RWPE2 (cell line): ENCODE measurements at places on chromosomes 7 and 10.

DNA sequence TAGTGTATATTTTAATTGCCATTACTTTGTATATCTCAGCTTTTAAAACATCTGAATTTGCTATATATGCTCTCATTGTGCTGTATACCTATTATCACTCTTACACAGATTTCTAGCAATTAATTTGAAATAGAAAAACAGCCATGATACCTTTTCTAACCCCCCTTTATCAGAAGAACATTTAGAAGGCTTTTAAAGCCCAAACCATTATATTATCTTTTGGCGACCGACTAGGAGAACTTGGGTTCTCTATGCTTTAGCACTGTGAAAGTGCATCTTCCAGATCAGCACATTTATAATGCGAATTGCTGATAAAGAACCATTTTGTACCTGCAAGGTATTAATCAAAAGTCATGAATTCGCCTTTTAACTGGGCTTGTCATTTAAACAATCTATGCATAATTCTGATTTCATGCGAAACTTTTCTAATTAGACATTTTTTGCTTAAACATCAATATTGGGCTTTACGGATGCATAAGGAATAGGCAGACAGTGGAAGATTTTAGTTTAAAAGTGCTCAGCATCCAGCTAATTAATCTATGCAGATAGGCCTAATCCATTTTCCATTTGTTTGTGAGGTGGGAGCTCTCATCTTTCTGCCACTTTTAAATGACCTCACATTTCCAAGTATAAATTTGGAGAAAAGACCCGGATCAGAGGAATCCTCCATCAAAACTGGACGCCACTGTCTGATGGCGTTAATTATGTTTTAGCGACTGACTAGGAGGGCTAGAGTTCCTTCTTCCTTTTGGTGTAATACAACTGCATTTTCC, 1.2 kb upstream of the MLLT10 start:
- DNase-seq, result no peak

DNA sequence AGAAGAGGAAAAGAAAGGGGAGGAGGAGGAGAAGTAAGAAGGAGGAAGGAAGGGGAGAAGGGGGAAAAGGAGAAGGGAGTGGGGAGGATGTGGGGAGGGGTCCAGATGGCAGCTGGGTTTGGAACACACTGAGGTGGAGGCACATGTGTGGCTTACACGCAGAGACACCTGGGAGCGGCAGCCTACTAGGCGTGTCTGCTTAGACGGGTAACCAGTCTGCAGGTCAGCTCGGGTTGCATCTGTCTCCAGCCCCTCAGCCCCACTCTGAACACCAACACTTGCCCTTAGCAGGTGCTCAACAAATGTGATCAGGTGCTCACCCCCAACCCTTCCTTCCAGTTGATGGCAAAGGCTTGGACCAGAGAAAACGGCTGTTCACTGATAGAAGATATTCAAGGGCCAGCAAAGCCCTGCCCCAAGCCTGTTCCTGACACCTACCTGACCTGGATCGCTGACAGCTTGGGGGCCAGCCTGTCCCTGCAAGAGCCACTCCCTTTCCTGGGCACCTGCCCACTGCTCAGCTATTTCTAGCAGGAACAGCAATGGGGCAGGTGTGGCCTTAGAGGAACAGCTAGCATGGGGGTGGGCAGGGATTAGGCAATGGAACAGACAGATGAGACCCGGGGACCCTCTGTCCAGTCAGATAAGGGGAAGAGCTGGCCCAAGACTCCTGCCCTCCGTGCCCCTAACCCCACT, 70.5 kb downstream of the SH3PXD2A start:
- DNase-seq, result no peak

DNA sequence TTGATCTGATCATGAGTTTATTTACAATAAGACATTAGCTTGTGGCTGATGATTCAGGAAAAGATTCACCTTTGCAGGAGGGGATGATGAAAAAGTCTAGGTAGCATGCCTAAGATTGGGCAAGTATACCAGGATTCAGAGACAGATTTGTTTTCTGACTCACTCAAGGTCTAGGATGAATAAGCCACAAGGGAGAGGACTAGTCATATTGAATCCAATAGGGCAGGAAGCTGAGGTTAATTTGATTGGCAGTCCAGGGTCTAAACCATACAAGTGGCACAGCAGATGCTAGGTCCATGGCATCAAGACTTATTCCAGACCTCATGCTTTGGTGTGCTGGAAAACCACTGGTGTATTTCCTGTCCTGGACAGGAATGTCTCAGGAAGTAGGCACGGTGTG, 1133.4 kb downstream of the XPNPEP1 start:
- DNase-seq, result peak; percentile 34

DNA sequence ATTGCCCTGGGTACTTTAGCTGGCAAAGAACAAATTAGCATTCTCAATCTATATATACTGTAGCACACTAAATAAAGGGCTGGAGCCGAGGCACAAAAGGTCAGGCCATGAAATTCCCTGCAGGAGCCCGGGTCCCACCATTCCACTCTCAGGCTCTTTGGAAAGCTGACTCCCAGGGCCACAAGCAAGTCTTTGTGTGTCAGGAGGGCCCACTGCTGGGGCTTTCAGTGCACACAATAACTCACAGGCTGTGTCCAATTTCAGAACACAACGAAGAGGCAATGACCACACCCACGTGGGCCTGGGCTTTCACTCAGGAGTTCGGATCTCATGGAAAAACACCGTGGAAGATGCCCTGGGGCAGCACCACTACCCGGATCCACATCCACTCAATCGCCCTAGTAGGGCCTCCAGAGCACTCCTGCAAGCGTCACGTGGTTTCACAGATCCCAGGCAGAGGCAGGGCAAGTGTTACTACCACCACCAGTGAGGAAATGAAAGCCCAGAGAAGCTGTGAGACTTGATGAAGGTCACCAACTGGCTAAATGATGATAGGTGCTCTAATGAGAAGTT, 60.3 kb downstream of the COBL start:
- DNase-seq, result no peak

GRCh38 chr7:22601812-22602565, 102.0 kb upstream of the STEAP1B start:
- DNase-seq, result no peak

GRCh38 chr10:4066581-4067390, 281.8 kb upstream of the KLF6 start:
- DNase-seq, result no peak

DNA sequence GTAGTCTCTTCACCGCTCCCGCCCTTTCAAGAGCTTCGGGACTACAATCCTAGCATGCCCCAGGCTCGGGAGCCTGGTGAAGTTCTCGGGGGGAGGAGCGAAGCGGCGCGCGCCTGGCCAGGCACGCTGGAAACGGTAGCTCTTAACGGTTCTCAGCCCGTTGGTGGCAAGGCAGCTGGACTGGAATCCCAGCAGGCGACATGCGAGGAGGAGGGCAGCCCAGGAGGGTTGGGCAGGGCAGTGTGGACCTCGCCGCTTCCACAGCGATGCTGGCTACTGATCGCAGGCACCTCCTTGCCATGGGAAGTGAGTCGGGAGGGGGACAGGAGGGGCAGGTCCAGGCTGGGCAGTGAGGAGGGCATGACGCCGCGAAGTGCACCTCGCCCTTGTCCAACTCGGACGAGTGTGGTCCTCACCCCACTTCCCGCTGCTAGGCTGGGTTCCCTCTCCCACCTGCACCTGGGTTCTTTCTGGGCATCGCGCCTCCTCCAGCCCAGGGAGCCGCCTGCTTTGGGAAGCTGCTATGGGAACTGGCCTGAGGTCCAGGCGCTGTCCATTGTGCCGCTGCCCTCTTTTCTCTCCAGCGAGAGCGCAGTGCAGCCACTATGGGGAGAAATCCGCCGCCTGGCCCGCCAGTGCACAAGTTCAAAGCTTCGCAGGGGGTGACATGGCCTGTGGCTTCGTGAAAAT, 367.8 kb upstream of the NUPR2 start:
- DNase-seq, result no peak

DNA sequence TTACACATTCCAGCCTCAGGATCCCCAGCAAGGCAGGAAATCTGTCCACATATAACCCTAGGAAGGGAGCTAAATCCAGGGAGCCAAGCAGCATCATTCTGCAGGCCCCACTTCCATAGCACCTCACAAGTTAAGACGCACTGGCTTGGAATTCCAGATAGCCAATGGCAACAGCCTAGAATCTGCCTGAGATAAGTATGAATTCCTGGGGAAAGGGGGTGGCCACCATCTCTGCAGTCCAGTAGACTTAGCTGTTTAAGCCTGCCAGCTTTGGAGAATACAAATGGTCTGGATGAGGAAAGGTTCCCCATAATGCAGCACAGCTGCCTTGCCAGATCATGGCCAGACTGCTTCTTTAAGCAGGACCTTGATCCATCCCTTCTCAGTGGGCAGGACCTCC, 179.4 kb upstream of the PRSS1 start:
- DNase-seq, result no peak

GRCh38 chr10:76086761-76087639, 655.6 kb downstream of the LRMDA start:
- DNase-seq, result no peak

DNA sequence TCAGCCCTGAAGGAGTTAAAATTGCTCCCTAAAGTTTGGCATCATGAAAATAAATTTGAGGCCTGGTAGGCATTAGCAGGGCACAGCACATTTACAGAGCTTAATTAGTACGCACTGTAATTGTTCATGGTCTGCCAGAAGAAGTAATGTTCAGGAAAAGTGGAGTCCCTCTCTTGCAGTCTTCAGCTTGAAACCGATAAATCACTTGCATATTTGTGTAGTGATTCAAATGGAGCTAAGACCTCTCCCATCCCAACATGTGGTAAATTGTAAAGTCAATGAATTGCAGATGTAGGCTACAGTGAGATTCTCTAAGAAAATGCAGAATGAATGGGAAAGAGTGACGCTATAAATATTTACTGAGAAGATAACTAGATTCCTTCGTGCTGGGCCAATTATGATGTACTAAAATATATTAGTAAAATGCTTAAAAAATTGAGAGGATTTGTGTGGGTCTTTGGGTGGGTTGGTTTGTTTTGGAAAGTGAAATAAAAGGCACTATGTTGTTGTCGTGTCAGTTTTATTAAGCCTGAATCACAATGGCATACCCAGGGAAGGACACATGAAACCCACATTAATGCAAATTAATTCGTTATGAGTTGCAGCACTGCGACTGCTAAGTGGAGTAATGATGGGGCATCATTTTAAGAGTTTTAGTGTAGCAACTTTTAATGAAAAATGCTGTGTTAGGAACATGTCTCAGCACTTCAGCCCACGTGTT, 8.4 kb downstream of the TCF7L2 start:
- no peak for DNase-seq

DNA sequence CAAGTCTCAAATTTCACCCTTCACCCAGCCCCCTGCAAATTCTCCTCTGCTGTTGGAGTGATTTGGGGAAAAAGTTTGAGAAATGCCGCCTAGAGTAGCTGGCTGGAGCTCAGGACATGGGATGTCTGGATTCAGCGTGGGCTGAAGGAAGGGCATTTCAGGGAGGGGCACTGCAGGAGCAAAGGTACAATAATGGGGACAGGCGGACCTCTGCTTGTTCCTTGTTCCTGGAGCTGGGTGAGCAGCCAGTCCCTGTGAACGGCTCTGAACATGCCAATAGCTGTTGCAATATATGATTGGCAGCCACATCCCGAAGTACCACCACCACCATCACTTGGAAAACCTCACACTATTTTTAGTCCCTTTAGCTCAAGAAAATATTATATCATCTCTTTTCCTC, 23.4 kb downstream of the ADRA2A start:
- DNase-seq, result no peak

DNA sequence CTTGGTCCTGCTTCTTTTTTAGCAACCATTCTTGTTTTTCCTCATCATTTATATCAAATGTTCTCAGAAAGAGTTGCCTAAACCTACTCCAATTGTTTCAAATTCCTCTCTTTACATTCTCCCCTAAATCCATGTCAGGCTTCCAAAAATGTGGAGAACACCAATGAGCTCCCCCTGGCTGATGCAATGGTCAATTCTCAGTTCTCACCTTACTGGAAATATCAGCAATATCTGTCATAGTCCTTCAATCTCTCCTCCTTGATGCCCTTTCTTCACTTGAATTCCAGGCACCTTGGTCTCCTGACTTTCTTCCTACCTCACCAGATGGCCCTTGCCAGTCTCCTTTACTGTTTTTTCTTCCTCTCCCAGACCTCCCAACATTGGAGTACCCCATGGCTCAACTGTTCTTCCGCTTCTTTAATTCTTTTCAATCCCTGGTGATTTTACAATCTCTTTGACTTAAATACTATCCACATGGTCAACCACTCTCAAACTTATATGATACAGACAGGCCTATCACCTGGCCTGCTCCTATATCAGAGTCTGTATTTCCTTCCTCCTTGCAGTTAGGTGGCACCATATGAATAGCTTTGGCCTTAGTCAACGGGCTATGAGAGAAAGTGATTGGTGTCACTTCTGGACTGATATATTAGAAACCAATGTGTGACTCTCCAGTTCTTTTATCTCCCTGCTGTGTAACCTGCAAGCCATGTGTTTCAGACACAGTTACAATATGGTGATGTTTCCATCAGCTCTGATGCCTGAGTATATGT, 47.4 kb upstream of the CAV2 start:
- DNase-seq, result no peak

DNA sequence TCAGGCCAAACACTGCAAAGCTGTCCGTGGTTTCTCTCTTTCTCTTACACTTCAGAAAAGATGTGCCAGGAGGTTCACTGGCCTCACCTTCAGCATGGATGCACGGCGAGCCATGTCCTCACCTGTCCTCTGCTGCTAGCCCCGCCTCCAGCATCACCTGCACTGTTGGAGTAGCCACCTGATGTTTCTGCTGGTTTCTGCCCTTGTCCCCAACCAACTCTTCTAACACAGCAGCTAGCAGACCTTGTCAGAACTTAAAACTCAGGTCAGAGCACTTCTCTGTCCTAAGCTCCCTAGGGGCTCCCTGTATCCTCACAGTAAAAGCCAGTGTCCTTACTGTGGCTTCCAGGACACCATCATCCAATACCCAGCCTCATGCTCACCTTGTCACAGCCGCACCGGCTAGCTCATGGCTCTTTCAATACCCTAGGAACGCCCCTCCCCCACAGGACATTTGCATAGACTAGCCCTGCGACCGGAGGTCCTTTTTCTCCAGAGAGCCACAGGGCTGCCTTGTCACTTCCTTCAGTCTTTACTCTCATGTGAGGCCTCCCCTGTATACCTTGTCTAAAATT, 15.2 kb downstream of the PALD1 start:
- no peak for DNase-seq

DNA sequence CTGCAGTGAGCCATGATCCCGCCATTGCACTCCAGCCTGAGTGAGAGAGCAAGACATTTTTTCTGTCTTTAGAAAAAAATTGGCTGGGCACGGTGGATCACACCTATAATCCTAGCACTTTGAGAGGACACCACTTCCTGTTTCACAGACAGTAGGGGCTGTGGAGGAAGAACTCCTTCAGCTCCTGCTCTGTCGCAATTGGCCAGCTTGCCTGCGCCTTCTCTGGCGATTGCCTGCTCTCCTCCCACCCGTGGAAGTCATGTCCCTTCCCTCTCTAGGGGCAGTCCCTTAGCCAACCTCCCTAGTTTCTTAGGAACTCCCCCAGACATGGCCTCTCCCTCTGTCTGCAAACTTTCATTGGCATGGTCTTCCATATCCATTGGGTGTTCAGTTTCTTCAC, 8.7 kb downstream of the PDSS1 start:
- no peak for DNase-seq
